Ascending aorta (tissue), 2 donors: ENCODE measurements at places on chromosomes 7 and 10.

DNA sequence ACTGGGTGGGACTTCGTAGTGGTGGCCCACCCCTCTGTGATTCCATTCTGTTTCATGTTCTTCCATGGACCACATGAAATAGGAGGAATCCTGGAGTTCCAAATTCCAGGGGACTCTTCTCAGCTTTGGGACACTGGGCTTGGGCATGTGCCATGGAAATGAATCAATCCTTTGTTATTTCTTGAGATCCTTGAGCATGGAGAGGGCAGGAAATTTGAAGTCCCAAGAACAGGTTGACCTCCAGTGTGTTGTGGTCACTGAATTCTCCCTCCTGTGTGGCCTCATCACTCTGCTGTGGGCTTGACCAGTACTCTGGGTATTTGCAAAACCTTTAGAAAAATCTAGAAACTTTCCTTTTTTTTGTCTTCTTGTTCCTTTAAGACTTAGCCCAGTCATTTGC is 22.7 kb downstream of the TACR2 start:
- no peak for DNase-seq

GRCh38 chr7:6705959-6706665 is 635 bp downstream of the ZNF12 start:
- no peak for DNase-seq

DNA sequence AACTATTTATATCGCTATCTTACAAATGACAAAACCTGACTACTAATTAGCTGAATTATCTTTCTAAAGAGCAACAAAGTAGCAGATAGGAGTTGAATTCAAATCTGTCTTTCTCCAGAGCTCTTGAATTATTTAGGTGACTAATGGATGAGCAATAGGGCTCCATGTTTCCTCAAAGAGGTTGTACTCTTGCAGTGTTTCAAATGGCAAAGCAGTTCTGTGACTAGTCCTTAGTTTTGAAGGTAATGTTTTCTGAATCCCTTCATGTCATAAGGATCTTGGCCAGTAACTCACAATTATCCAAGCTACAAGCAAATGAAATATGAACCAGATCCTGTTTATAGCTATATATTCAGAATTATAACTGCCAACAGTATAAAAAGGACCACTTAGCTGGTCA is 999.7 kb downstream of the NRG3 start:
- DNase-seq, result no peak

GRCh38 chr10:48993627-48994026 is 54.0 kb upstream of the LRRC18 start:
- DNase-seq, result no peak

DNA sequence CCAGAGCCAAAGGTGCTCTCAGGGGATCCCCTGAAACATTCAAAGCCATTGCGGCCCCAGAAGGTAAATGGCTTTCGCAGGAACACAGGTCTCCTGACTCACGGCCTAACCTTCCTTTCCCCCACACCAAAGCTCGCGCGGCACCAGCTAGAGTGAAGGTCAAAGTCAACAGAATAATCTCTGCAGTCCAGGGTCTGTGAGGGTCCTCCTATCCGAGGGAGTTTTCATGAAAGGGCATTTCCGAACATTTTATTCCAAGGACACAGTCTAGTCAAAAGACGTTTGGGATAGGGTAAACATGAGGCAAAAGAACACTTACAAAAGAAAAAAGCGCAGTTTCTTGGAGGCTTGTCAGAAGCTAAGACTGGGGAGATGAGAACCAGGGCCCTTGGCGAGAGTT is 559 bp upstream of the STEAP2 start:
- no peak for DNase-seq

DNA sequence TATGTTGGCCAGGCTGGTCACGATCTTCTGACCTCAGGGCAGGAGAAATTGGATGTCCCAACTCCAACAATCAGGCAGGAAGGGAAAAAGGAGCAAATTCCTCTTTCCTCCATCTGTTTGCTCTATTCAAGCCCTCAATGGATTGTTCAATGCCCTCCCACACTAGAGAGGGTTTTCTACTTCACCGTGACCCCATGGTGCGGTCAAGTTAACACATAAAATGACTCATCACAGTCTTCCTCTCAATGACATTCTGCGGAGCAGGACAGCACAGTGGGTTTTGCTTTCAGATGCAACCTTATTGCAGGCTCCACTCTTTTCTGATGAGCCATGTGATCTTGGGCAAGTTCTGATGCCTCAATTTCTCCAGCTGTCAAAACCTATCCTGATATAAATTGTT is 364.9 kb downstream of the ANKRD30A start:
- no peak for DNase-seq

GRCh38 chr10:96502561-96503282 is 11.0 kb downstream of the TLL2 start:
- DNase-seq, result no peak

- DNase-seq, result no peak
Observed at GRCh38 chr10:27794157-27794556, 48.5 kb upstream of the MKX start.

DNA sequence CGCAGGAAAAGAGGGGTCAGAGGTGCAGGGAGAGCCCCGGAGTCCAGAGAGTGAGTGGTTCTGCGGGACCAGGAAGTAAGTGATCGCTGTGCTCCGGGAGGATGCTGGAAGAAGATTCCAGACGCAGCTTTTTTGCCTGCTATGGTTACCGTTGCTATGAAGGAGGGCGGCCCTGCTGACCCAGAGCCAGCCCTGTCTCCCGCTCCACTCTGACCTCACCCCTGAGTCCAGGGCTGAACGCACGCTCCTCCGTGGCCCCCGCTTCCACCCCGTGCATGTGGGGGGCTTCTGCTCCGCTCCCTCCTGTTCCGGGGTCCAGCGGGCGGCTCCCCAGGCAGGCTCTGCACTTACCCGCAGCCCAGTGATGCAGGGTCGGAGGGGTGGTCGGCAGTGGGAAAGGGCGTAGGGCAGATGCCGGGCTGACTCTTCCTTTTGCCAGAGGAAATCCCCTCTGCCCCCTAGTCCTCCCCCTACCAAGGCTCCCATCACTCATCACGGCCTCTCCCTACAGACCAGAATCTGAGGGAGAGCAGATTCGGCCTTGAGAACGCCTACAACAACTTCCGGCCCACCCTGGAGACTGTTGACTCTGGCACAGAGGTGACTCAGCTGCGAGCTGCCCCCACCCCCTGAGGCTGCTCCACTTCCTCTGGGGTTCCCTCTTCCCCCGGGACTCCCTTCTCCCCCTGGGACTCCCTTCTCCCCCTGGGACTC is 2.7 kb upstream of the MUC17 start:
- peak; percentile 87 for DNase-seq

DNA sequence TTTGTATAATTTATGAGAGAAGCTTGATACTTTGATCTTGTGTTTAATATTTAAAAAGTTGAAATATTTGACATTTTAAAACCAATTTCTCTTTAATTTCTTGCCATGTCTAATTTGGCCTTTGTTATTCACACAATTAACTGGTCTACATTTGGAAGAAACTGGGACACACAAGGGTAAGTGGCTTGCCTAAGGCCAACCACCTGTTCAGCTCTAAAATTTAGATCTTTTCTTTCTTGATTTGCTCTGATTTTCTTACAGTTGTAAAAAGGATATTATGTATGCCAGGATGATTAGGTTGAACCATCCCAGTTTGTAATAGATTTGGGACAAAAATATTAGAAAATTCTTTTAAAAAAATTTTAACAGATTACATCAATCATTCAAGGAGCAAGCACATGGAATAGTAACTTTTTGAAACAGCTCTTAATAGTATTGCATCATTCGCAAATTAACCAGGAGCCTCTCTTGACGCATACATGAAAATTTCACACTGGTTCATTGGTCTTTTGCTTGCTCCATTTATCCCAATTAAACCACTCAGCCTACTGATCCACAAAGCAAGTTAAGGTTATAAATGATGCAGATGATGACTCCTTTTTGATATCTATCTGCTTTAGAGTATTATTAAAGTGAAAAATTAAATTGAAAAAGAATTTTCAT is 222.4 kb upstream of the SLC26A5 start:
- no peak for DNase-seq

- DNase-seq, result no peak
Observed at GRCh38 chr7:36663481-36663880, 60.8 kb downstream of the AOAH start.

- DNase-seq, result no peak
Observed at GRCh38 chr10:7657552-7657951, 9.2 kb downstream of the ITIH5 start.

DNA sequence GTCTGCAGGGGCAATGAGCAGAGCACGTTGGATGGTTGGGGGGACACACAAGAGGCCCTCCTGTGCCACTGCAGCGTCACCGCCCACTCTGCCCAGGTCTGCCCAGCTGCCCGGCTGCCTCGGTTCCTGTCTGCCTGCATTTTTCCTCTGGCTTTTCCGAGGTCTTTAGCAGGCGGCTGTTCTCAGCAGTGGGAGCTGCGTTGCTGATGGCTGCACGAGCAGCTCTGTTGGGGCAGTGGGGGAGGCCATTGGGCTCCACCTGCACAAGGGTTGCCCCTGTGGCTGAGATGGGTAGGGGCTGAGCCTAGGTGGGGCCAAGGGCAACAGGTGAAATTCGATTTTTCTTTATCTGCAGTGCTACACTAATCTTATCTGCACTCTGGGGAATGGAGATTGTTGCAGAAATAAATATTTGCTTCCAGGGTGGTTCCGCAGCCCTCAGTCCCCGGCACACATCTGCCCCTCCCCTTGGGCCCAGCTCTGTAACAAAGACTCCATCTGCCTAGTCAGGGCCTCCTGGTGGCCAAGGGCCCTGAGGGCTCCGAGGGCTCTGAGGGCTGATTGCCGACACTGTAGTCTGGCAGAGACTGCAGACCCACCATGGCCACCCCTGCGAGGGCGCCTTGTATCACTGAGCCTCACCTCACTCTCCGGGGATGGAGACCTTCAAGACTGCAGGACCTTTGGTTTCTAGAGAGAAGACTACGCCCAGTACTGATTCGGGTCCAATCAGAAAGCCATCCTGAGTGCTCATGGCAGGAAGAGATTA is 141.7 kb upstream of the SHH start:
- no peak for DNase-seq

GRCh38 chr10:35412003-35412723 is 75.9 kb downstream of the CCNY start:
- no peak for DNase-seq

DNA sequence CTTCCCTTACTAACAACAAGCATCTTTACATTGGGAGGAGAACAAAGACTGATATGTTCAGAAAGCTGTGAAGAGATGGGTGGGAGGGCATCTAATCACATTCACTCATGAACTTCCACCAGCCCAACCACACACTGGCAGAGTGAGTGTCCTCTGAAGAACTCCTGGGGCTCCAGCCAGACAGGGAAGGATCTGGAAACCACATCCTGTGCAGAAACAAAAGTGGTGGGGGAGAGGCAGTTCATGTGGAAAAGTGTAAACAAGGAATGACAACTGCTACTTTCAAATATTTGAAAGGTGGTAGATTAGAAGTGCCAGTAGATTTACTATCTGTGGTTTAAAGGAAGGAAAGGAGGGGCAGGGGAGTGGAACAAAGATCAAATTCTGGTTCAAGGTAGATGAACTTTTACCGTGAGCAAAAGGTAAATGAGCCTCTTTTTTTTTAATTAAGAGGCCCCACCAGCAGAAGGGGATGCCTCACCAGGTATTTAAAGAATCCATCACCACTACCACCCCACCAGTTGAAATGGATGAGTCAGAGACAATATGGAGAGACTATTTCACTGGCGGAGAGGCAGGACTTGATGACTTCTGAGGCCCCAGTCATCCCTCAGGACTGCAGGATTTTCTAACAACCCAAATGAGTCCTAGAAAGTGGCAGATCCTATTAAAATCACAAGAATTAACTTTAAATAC is 34.5 kb downstream of the GOT1 start:
- no peak for DNase-seq

DNA sequence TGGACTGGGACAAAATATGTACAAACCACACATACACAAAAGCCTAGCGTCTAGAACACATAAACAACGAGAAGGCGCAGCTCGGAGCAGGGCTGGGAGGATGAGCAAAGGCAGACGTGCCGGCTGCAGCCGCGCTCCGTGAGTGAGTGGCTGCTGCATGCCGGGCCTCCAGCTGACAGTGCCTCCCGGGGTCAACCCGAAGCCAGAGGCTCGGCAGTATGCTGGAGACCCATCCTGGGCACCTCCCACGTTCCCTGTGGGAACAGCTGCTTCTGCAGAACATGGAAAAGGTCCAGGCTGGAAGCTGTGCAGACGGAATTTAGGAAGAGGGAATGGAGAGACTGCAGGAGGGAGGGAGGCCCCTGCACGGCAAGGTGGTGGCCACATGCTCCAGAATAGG is 3.6 kb upstream of the GPR146 start:
- no peak for DNase-seq

DNA sequence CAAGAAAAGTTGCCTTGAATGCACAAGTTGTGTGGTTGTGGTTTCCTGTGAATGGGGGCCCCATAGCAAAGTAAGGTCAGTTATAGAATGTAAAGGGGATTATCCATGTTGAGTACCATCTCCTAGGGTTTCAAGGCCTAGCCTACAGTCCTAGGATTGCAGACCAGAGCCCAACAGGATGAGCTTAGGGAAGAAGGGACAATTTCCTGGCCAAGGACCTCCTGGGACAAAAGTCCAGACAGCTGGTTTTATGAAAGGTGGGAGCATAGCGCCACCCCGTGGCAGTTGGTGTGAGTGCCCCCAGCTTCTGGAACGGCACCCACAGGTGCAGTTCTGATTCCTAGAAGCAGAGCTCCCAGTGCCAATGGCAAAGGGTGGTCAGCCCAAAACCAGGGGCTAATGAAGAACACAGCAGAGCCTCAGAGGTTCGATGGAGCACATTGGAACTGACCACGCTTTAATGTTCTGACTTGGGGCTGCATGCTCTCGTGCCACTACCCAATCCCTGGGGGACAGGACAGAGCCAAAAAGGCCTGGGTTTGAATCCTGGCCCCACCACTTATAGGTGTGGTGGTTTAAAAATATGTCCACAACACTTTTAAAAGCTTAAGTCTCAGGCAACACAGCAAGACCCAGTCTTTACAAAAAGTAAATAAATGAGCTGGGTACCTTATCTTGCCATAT is 25.8 kb upstream of the TMEM120A start:
- DNase-seq, result peak; percentile 87

DNA sequence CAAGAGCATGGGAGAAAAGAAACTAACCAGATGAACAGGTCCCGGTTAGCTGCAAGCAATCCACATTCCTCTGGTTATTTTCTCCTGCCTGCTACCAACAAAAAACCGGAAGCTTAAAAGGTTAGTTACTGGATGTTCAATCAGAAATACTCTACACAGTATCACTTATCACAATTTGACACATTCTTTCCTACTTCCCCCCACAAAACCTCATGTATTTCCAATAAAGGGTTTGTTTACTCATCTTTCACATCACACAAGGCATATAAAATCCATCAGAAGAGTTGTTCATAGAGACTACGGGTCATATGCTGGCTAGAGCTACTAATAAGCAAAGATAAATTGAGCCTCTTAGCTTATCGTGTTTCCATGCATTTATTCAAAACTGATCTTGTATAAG is 4.8 kb downstream of the SLC25A28 start:
- DNase-seq, result no peak

GRCh38 chr7:94761451-94761850 is 105.5 kb upstream of the SGCE start:
- no peak for DNase-seq

GRCh38 chr7:30813466-30813865 is 42.2 kb downstream of the MINDY4 start:
- peak; percentile 87 for DNase-seq
